G401 (cell line): ENCODE measurements at places on chromosomes 7 and 10.

DNA sequence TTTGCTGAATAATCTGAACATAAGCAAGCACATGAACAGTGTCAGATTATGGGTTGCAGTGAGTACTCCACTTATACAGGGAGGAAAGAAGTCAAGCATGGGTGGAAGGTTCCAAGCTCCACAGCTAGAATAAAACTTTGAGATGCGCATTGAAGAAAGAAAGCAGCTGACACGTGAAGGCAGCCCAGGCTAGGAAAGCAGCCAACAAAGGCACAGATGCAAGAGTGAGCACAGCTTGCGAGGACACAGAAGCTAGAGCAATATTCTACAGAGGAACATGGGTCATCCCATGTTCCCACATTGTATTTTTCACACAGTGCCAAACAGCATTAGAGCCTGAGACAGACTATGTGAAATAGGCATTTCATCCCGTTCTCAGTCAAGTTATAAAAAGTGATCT is 194.6 kb upstream of the TBX20 start:
- no peak for DNase-seq

GRCh38 chr7:64884913-64885370 is 18.1 kb upstream of the ZNF273 start:
- DNase-seq: no peak

- DNase-seq: no peak
These were observed 26.4 kb downstream of the MBL2 start for GRCh38 chr10:52746169-52746568.

- DNase-seq: no peak
These were observed 72.9 kb downstream of the AKAP9 start for GRCh38 chr7:92013611-92014010.

DNA sequence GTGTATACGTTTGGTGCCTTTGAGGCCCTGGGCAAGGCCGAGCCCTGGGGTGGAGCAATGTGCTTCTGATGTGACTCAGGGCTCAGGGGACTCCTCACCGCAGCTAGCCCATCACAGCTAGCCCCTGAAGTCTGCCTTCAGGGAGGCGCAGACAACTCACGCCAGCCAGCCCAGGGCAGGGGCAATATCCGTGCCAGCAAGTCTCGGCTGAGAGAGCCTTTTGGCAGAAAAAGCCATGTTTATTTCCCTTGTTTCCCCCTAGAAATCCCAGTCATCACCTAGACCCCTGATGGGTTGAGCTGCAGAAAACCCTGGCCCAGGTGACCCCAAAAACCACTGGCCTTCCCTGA is 90.4 kb downstream of the CHST15 start:
- DNase-seq: no peak

DNA sequence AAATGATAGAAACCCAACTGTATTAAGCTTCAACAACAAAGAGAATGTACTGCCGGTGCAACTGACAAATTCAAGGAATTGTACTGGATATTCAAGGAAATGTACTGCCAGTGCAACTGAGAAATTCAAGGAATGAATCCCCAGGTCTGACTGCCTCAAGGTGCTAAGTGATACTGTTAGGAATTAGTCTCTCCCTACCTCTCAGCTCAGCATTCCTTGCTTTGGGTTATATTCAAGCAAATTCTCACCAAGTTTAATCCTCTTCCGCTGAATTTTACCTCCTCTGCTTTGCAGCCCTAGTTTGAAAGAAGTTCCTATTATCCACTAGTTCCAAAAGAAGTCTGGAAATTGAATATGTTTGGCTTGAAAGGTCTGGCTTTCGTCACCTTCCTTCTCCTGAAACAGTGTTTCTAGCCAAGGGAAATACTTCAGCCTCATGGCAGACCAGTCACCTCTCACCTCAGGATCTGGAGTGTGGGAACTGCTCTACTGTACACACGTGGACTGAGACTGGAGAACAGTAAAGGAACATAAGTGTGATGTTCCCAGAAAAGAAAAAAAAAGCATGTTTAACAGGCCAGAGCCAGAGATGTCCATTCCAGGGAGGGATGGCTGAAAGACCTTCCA is 60.4 kb downstream of the SORCS1 start:
- no peak for DNase-seq

DNA sequence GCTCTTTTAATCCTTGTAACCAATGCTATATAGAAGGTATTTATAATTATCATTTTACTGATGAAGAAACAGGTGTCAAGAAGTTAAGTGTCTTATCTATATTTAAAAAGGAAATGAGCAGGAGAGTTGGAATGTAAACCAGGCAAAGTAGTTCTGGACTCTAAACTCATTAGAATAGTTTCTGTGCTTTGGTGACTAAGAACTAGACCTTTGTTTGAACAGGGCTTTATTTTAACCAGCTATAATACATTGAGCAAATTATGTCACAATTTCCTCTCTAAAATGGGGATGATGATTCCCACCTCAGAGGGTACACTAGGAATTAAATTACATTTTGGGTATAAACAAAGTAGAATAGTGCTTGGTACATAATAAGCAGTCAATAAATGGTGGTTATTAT is 236.0 kb downstream of the MAGI2 start:
- no peak for DNase-seq

GRCh38 chr10:116665541-116666125 is 44.9 kb downstream of the PNLIPRP2 start:
- DNase-seq: no peak

- DNase-seq: no peak
These were observed 55.7 kb upstream of the OGDHL start for GRCh38 chr10:49817845-49818244.

GRCh38 chr10:17056781-17057428 is 72.7 kb downstream of the CUBN start:
- DNase-seq: no peak

DNA sequence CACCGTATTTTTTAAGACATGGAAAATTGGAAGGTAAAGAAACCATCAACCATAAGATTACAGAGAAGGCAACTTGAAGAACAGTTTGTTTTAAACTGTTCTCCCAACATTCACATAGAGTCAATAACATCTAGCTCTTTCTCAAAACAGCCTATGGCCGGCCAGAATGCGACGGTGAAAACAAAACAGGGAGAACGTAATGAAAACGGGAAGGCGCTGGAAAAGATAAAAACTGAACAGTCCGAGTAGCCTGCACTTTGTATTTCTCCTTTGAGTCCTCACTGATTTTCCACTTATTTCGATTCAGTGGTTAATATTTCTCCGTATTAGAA is 637 bp downstream of the MICU1 start:
- DNase-seq: no peak

DNA sequence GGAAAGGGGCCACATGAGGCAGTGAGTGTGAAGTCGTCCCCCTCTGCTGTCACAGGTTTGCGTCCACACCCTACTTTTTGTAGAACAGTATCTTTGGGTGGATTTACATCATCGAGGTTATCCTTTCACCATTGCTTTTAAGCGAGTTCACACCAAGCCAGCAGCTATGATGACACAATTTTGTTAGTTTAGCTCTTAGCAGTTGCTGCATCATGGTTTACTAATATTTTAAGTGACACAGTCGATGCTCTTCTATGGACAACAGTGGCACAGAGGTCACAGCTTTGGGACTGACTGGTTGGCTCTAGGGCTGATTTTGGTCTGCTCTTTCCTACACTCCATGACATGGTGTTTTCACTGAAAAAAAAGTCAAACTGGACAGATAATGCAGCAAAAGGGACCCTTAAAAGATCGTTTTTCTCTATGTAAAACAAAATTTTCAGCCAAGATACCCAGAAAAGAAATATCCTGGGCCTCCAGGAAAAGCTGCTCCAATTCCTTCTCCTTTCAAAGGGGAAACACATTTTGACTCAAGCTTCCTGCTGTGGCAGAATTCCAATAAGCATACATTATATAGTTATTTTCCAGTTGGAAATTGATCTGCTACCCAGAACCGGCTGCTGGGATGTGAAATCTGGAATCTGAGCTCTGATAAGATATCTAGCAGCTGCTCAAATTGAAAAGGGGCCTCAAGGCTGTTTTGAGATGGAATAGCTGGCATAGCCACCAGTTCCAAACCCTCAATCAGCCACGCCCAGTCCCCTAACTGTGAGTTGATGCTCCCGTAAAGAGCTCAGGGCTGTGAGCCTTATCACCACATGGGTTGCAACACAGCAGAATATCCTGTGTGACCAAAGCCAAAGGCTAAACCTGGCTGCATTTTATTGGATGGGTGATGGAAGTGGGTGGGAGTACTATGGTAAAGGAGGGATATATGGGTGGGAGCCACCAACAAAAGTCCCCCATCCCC is 114.2 kb downstream of the SMURF1 start:
- DNase-seq: no peak

DNA sequence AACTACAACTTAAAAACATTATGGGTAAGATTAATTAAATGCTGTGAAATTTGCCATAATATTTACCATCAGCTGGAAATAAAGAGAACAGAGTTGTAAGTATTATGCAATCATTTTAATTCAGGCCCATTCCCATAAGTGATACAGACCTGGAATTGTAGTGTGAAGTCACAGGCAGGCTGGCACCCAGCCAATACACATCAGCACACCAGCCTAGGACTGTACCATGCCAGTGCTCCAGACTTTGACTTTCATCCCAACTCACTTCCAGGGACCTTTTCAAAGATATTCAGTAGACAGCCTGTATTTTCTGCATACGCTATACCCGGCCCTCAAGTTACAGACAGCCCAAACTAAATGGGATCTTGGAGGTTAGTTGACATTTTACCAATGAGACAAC is 143.3 kb downstream of the TES start:
- DNase-seq: no peak

DNA sequence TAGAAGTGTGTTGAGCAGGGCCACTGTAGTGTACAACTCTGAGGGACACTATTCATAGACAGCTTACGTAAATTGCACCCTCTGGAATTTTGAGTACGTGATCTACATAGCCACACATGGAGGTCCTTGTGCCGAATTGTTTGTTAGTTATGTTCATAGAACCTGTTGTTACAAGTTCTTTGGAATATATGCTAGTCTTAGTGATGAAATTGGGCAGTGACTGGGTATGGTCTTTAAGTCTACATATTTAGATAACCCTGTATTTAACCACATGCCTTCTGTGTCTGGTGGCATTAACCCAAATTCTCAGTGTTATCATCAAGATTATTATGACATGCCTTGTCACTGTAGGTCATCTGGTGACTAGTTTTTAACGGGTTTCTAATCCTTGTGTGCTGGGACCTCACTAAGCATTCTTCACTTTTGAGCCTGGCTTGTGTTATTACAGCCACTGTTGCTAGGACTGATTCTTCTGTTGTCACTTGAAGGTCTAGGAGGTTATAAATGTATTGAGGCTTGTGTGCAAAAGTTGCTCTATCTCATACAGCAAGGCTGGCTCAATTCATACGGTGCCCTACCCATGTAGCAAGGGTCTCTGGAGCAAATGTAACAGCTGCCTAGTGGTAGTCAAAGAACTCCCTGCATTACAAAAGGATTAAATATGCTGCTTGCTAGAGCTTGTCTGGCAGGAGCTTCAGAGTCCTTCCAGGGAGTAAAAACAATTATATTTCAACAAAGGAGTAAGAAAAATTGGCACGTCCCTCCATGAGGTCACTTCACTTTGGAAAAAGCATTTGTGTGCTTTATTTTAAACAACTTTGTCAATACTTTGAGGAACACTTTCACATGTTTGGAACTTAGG is 65.4 kb downstream of the CDK14 start:
- no peak for DNase-seq
